DMS 273 treated with DMSO at 0.1 percent for 48 hours (cell line): ENCODE measurements at places on chromosomes 4 and X.

DNA sequence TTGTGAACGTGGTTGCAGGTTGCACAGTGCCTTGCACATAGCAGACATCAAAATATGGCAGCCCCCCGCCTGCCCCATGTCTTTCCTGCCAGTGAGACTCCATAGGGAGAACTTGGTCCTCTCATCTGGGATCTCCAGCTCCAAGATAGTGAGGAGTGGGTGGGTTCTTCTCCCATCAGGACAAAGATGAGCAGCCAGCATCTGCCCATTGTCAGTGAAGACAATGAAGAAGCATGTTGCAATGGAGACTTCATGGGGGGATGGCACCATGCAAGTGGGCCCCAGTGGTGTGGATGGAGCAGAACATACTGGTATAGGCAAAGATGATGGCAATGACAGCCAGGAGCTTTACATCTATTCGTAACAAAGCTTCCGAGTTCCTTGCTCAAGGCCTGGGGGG lies 80.2 kb downstream of the STARD8 start:
- no peak for DNase-seq

DNA sequence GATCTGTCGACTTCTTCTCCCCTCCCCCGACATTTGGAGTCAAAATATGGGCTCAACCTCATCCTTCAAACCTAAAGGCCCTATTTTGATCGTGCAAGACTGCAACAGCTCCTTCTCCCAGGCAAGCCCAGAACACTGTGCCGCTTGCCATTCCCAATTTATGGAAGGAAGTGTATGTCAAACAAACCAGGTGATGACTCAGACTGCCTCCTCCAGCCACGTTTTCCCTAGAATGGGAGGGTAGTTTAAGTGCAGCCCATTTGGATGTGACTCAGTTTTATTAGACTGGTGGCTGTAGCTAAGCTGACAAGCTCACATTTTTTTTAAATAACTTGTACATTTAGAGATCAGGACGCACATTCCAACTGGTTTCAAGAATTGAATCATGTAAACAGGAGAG lies 570.4 kb upstream of the DIPK2B start:
- no peak for DNase-seq

DNA sequence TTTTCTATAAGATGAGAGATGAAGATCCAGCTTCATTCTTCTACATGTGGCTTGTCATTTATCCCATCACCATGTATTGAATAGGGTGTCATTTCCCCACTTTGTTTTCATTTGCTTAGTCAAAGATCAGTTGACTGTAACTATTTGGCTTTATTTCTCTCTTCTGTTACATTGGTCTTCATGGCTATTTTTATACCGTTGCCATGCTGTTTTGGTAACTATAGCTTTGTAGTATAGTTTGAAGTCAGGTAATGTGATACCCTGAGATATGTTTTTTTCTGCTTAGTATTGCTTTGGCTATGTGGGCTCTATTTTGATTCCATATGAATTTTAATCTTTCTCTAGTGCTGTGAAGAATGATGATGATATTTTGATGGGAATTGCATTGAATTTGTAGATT lies 514.3 kb downstream of the GBA3 start:
- DNase-seq: no peak

DNA sequence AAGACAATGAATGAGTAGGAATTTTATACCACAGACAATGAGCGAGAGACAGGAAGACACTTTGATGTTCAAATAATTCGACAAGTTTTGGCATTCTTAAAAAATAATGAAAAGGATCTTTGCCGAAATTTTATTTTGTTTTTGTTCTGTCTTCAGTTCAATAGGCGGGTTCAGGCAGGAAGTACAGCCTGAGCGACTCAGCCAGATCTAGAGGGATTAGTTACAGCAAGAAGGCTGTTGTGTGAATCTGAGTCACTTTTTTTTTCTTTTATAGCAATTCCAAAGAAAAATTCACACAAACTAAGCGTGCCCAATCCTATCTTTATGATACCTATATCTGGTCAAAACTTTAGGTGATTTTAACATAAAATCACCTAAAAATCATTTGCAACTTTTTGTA lies 505.4 kb upstream of the FAM241A start:
- no peak for DNase-seq

- DNase-seq: no peak
These were observed 503.3 kb downstream of the ANKRD50 start for GRCh38 chr4:124209211-124209610.

- DNase-seq: no peak
These were observed 978.3 kb upstream of the ADGRL3 start for GRCh38 chr4:60221866-60222265.

- DNase-seq: peak; percentile 37
These were observed 64.1 kb upstream of the TENM3 start for GRCh38 chr4:182179105-182179504.

DNA sequence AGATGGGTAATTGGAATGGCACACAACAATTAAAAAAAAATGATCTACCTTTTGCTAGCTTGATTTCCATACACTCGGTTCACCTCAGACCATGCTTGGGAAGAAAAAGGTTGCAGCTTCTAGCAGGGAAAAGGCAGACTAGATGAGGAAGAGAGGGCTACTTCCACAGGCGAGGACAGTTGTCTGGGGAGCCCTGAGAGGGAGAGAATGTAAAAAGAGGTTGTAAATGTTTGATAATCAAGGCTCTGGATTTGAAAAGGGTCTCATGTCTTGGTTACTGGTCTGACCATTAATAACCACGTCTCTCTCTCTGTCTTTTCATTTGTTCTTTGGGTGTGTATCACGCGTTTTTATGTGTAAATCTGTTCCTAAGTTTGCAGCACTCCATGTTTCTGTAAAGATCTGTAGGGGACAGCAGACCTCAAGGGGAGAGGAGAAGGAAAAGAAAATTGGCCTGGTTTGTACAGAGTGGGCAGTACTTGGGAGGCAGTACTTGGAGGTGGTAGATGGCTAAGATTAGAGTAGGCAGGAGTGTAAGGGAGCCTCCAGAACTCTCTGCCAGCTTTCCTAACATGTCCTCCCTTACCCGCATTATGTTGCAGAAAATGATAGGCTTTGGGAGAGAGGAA lies 750 bp downstream of the ARMCX5 start:
- no peak for DNase-seq

GRCh38 chrX:30812326-30812725 lies 76.7 kb downstream of the TAB3 start:
- DNase-seq: no peak

- no peak for DNase-seq
These were observed 494.6 kb upstream of the FAM241A start for GRCh38 chr4:111650674-111651086.

GRCh38 chrX:120236687-120237479 lies 13.7 kb upstream of the ZBTB33 start:
- no peak for DNase-seq

- DNase-seq: no peak
These were observed 1.4 kb downstream of the VEGFD start for GRCh38 chrX:15382813-15383212.

GRCh38 chr4:146520896-146521540 lies 722 bp downstream of the SLC10A7 start:
- no peak for DNase-seq

DNA sequence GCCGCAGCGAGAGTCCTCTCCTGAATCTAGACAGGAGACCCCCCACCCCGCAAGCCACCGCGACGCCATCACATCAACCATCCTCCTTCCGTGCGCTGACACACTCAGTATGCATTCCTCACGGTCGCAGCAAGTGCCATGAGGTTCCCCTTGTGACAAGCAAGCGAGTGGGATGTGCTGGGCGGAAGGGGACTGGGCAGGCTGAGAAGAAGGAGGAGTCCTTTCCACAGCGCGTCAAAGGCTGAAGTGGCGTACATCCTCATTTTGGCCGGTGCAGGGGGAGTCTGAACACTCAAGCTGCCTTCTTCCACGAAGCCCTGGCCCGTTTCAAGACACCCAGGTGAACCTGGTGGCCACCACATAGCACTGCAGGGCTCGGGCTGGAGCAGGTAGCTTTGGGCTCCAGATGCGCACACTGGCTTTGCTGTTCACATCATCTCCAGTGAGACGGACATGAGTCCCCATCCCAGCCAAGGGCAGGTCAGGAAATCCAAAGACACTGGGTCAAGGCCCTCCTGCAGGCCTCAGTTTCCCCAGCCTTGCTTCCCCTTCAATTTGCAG lies 30.4 kb downstream of the CCNQ start:
- DNase-seq: no peak

DNA sequence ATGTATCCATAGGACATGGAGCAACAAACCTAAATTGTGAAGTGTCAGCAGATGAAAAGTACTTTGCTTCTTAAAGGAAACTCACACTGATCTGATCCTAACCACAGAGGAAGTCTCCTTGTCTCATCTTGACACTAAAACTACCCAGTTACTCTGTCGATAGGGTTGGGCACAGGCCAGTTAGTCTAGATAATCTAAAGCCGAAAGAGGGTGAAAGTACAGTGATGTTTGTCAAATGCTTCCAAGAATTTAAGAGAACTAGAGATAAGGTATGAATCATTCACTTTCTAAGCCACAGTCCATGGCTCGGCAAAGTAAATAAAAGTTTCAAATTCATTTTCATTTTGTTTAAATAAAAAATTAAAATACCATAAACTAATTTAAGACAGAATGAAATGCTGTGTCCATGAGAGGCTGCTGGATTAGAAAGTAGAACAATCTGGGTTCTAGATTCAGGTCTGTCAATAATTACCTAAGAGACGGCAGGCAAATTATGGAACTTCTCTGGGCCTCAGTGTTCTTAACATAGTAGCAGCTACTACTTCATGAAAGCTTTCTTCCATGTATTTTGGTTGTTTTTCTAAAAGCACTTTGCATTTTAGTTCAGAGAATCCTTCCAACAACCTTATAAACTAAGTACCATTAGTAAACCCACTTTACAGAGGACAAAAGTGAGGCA lies 176.7 kb downstream of the LDB2 start:
- no peak for DNase-seq

DNA sequence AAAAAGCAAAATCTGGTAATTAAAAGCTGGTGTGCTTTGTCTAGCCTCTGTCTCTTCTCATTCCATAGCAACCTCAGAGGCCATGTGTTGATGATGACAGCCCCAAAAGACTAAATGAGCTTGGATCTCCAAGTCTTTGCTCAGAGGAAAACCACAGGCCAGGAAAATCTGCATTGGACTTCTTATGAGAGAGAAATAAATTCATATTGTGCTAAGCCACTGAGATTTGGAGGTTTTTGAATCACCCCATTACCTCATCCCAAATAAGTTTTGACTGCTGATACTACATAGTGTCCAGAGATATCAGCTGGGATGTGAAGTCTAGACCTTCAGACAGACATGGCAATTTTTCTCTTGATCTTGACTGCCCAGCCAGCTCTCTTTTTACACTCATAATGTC lies 178.6 kb upstream of the DIPK2B start:
- DNase-seq: no peak

DNA sequence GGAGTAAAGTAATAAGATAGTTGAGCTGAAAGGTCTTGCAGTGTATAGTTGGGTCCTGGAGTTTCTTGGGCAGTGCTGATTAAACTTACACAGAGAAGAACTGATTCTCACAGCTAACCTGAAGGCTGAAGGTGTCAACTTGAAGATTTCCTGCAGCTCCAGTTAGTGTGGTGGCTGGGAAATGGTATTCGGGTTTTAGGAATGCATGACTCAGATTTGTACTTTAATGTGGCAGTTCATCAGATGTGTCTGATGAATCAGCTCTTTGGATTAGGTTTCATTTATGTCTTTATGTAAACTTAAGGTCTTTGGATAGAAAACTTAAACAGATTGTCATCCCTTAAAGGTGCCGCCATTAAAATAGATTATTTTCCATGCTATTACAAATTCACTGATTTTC lies 200.0 kb downstream of the IL1RAPL1 start:
- no peak for DNase-seq

DNA sequence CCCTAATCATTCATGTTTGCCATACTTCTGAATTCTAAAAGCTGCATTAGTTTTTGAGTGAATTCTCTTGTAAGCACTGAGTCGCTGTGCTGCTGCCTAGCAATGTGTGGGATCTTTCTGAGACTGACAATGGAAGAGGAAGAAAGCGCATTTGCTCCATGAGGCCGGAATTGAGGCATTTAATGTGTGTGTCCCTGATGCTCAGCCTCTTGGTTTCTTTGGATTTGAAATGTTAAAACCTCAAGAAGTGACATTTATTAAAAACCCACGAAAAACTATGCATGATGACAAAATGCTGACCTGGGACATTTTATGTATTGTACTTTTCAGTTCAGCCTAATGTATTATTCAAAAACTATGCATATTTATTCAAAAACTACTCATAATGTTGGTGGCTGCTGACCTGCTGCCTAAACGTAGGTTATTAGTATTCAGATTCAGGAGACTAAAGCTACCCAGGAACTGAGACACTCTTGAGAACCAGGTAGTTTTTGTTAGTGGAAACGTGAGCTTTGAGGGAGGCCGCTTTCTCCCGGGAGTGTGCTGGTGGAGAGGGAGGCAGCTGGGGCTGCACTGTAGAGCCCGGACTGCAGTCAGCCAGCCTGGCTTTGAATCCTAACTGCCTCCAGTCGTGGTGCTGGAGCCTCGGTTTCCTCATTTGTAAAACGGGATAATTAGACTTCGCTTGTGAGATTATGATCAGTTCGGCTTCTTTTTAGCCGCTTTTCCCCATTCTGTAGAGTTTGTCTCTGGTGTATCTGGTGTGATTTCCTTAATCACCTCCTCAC lies 11.3 kb downstream of the RGS12 start:
- no peak for DNase-seq

GRCh38 chrX:102964940-102965339 lies 27.9 kb downstream of the RAB40AL start:
- DNase-seq: no peak

DNA sequence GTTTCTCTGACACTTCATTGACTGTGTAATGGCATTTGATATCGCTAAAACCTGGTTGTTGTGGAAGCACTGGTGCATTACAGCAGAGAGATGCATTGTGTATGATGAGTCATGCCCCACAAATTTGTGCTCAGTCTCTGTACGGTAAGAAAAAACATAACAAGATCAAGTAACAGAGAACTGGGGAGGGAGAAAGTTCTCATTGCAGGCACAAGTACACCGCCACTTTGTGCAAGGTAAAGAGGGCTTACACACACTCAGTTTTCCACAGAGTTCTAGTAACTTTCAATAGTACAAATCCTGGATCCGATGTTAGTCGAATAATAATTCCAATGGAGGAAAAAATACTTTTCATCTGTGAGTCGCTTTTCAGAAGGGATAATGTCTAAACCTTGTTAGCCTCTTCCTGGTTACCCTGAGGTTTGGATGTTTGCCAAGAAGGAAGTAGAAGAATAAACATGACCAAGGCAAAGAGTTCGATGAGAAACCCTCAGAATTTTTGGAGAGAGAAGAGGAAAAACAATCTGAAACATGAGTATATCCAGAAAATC lies 512.5 kb upstream of the SLIT2 start:
- no peak for DNase-seq

- no peak for DNase-seq
These were observed 262.9 kb downstream of the ARHGAP10 start for GRCh38 chr4:147994491-147995385.

- DNase-seq: peak; percentile 42
These were observed 24.3 kb upstream of the PGM2 start for GRCh38 chr4:37802068-37802666.
